ENCODE measurements at places on chromosomes 7 and 10.
A peak's percentile ranks its signal among the peaks of the same experiment; 100 is the strongest.

DNA sequence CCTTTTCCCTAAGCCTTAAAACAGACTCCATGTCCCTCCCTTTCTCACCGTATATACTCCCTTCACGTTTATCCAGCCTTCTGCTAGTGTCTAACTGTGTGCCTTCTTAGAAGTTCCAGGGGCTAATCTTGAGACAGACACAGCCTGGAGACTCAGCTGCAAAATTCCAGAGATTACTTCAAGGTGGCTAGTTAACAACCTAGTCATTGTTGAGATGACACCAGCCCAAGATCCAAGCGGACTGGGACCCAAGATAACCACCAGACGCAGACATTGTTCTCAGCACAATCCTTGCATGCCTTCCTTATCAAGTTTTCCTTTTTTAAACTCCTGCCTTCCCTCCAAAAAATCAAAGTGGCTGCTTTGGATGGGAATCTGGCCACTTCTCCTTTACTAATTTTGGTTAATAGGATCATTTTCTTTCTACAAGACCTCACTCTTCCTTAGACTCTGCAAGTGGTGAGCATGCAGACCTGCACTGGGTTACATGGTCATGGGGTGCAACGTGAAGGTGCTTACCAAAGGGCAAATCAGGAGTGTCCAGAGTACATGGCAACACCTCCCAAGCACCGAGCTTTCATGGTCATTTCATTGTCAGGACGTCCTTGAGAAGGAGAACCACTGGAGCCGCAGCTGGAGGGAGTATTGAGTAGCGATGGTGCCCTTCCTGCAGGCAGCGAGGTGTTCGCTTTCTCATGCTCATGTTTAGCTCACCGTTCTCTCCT, 69.7 kb downstream of the ANLN start:
- DNase-seq = no peak
- H3K27ac ChIP-seq = no peak overlapping the region

DNA sequence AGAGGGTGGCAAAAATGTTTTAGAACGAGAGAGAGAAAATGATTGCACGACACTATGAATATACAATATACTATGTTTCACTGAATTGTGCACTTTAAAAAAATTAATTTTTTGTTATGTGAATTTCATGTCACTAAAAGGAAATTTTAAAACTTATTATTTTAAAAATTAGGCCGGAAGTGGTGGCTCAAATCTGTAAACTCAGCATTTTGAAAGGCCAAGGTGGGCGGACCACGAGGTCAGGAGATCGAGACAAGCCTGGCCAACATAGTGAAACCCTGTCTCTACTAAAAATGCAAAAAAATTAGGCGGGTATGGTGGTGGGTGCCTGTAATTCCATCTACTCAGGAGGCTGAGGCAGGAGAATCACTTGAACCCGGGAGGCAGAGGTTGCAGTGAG, 642.5 kb downstream of the XPNPEP1 start:
- H3K4me1 ChIP-seq = no peaks in the 10 kb centered on the region
- no peak overlapping the region for H3K27ac ChIP-seq
- no peaks in the 10 kb centered on the region for H3K27me3 ChIP-seq
- no peak for DNase-seq

GRCh38 chr10:101644002-101644401, 51.0 kb downstream of the FBXW4 start:
- H3K27ac ChIP-seq = no peak overlapping the region
- no peaks in the 10 kb centered on the region for H3K4me1 ChIP-seq
- H3K36me3 ChIP-seq = no peaks in the 10 kb centered on the region
- no peak overlapping the region for H3K4me3 ChIP-seq

- H3K27ac ChIP-seq = no peak overlapping the region
- H3K36me3 ChIP-seq = no peaks in the 10 kb centered on the region
- no peaks in the 10 kb centered on the region for H3K4me1 ChIP-seq
- H3K27me3 ChIP-seq = peaks cover 74% of the 10 kb centered on the region
Observed at GRCh38 chr10:70974351-70974901, 86.1 kb upstream of the PCBD1 start.

DNA sequence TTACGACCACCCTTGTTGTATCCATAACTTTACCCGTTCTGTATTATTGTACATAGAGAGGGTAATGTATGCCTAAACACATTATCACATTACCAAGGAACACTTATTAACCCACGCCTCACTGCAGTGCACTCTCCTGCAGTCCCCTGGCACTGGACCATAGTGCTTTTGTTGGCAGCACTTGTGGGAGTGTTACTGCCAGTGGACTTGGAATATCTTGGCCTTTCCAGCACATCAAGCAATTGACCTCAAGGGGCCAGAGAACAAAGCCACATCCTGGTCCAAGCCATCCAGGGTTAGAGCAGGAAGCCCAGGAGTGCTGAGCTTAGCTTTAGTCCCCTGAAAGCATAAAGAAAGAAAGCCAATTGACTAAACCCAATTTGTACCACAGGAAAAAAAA, 304.2 kb downstream of the PCDH15 start:
- no peak for DNase-seq
- no peak overlapping the region for H3K4me3 ChIP-seq
- H3K36me3 ChIP-seq = no peaks in the 10 kb centered on the region
- no peak overlapping the region for H3K27ac ChIP-seq
- H3K4me1 ChIP-seq = no peaks in the 10 kb centered on the region

- H3K4me1 ChIP-seq = no peaks in the 10 kb centered on the region
- no peaks in the 10 kb centered on the region for H3K27me3 ChIP-seq
- DNase-seq = peak; percentile 82
- no peak overlapping the region for H3K4me3 ChIP-seq
- no peaks in the 10 kb centered on the region for H3K36me3 ChIP-seq
Observed at GRCh38 chr7:1065585-1066241, 21.4 kb downstream of the GPR146 start.

DNA sequence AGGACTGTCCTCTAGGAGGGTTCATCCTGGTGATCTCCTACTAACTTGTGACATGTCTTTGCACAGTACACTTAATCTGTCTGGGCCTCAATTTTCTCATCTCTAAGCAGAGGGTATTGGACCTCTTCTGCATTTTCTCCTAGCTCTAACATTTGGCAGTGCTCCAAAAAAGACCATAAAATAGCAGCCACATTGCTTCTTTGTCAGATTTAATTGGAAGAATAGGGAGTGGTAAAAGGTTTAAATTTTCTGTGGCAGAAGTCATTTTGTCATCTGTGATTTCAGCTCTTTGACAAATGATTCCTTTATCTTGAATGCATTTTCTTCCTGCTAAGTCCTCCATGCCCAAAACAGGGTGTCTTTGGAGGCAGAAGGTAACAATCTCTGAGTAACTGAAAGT, 289.9 kb upstream of the LRGUK start:
- H3K36me3 ChIP-seq = no peaks in the 10 kb centered on the region
- no peaks in the 10 kb centered on the region for H3K4me1 ChIP-seq
- no peak overlapping the region for H3K27ac ChIP-seq
- H3K4me3 ChIP-seq = no peak overlapping the region

- H3K27ac ChIP-seq = peak overlapping the region; percentile 64
- H3K4me1 ChIP-seq = peaks cover 36% of the 10 kb centered on the region
- DNase-seq = no peak
Observed at GRCh38 chr10:75137533-75138438, 26.3 kb downstream of the SAMD8 start.

GRCh38 chr7:149199234-149199995, 4.1 kb downstream of the ZNF282 start:
- H3K27ac ChIP-seq = no peak overlapping the region
- peaks cover 22% of the 10 kb centered on the region for H3K4me1 ChIP-seq
- H3K27me3 ChIP-seq = no peaks in the 10 kb centered on the region
- DNase-seq = no peak

DNA sequence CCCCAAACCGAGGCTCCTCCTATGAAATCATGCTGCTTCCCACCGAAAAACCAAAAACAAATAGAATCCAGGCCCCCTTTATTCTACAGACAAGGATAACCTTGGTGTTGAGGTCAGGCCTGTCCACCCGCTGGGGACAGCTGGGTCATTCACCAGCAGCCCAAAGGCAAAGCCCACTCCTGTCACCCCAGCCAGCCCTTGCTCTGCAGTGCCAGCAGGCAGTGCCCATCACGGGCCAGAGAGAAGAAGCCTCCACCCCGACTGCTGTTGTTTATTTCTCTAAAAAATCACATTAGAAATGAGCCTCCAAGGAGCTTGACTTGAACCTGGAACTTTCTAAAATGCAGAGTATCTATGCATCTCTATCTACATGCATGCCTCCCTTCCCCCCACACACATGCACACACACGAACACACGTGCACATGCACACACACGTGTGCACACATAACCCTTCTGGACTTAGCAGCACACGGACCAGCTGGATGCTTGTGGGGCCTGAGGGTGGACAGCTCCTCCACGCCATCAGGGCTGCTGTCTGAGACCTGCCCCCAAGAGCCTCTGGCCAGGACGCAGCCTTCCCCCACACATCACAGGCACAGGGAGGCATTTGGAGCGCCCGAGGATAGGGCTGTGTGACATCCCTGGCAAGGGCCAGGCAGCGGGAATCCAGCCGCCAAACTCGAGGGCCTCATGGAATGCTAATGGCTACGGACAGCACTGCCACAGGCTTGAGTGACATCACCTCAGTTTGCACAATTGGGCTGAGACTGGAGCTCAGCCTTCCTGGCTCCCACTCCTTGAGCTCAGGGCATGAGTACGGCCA, 22.8 kb downstream of the PRKAG2 start:
- no peak overlapping the region for H3K27ac ChIP-seq
- H3K27me3 ChIP-seq = peaks cover 7% of the 10 kb centered on the region
- peak; percentile 16 for DNase-seq
- H3K4me3 ChIP-seq = no peak overlapping the region

DNA sequence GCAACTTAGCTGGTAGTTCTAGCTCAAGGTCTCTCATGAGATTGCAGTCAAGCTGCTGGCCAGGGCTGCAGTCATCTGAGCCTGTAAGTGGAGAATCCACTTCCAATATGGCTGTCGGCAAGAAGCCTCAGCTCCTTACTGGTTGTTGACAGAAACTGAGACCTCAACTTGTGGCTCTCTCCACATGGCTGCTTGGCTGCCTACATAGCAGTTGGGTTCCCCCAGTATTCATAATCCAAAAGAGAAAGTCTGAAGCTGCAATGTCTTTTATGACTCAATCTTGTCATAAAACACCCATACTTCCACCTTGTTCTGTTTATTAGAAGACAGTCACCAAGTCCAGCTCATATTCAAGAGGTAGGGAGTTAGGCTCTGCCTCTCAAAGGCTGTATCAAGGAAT, 334.9 kb upstream of the KMT2E start:
- no peaks in the 10 kb centered on the region for H3K4me1 ChIP-seq
- no peak overlapping the region for H3K27ac ChIP-seq
- H3K27me3 ChIP-seq = peaks cover 20% of the 10 kb centered on the region
- no peaks in the 10 kb centered on the region for H3K36me3 ChIP-seq

DNA sequence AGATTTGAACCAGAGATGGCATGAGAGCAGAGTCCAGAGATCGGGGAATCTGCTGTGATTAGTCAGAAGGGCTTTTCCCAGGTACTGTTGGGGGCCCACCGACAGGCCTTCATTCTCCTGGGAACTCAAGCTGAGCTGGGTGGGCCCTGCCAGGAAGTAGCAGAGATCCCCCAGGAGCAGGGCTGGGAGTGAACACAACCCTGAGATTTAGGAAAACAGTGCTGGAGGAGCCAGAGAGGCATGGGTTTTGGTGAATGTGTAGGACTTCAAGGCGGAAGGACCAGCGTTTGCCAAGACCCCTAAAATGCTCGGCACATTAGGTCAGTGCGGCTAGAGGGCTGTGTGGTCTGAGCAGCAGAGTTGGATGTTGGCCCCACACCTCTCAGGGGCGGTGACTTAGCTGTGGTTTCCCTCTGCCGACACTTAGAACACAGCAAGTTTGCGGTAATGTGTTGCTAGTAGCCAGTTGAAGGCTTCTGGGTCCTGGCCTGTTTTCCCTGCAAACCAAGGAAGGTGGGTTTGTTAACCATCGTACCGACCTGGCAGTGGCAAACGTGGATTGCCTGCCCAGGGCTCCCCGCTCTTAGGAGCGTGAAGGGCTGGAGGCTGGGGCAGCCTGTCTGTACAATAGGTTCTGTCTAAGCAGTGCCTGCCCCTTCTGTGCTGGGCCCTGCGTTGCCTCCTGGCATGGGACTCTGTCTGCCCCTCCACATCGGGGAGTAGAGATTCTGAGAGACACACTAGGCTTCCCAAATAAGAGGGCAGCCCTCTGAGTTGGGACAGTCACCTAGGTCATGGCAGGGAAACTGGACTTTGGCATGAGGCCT, 14.0 kb downstream of the NACAD start:
- no peak for DNase-seq
- H3K4me3 ChIP-seq = no peak overlapping the region
- no peak overlapping the region for H3K27ac ChIP-seq
- no peaks in the 10 kb centered on the region for H3K36me3 ChIP-seq
- H3K4me1 ChIP-seq = peaks cover 10% of the 10 kb centered on the region

DNA sequence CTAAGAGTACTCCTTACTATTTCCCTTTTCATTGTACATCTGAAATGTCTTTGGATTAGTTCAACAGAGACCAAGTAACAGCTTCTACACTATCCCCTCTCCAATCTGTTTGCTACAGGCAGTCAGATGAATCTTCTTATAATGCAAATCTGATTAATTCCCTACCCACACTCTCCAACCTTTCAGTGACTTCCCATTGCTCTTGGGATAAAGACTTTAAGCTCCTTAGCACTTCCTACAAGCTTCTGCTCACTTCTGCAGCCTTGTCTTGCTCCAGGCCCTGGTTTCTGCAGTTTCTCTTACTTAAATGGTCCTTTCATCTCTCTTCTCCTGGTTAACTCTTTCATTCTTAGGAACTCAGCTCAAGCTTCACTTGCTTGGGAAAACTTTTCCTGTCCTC, 65.2 kb upstream of the FEZF1 start:
- DNase-seq = no peak
- H3K36me3 ChIP-seq = no peaks in the 10 kb centered on the region
- H3K4me1 ChIP-seq = no peaks in the 10 kb centered on the region

DNA sequence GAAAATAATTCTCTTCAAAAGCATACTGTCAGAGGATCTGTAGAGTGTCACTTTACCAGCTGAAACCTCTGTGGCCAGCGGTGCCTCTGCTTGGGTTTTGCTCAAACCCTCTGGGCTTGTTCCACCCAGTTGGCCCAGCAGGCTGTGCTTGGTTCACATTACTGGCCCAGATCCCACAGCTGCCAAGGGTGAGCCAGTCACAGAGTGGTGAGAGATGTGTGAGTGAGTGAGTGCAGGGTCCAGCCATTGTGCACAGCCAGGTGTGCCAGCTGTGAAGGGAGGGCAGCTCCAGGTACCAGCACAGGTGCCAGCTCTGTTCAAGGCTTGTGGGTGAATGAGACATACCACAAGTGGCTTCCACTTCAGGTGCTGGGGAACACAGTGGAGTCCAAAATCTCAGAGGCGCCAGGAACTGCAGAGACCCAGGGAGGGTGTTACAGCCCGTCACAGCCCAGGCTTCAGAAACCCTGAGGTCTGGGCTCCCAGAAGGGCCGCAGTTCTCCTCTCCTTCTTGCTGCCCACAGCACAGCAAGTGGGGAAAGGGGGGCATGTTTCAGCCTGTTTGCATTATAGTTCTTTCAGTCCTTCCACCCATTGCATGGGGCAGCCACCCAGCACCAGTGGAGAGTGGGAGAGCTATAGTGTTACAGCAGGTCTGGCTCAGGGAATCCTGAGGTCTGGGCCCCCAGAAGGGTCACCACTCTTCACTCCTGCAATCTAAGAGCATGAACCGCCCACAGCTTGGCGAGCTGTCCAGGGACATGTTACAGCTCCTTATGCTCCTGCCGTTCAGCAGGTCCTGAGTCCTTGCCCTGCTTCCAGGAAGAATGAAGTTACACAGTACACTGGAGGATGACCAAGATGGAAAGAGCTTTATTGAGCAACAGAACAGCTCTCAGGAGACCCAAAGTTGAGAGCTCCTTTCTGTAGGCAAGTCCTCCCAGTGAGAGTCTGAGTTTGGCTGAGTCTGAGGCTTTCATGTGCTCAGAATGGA, 931.7 kb upstream of the SORCS1 start:
- H3K4me3 ChIP-seq = no peak overlapping the region
- DNase-seq = no peak
- no peak overlapping the region for H3K27ac ChIP-seq
- H3K36me3 ChIP-seq = no peaks in the 10 kb centered on the region
- H3K27me3 ChIP-seq = no peaks in the 10 kb centered on the region
- no peaks in the 10 kb centered on the region for H3K4me1 ChIP-seq
